ENCODE measurements at places on chromosomes 2 and 18.

DNA sequence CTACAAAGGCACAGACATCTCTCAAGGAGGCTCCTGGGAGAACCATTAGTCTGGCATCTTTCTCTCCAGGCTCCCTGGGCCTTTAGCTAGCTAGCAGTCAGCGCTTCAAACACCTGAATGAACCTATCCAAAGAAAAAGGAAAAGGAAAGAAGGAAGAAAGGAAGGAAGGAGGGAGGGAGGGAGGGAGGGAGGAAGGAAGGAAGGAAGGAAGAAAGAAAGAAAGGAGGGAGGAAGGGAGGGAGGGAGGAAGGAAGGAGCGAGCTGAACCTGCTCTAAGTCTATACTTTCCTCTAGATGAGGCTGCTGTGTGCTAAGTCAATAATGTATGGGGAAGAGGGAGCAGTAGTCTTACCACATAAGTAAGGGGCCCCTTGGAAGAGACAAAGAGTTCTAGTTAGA, 5.1 kb upstream of the BCL11A start:
- DNase-seq, result no peak

- no peak for DNase-seq
Measured at GRCh38 chr2:69046221-69046662, 33.3 kb downstream of the ANTXR1 start.

- DNase-seq, result no peak
Measured at GRCh38 chr18:59712311-59712710, 15.1 kb upstream of the CCBE1 start.

DNA sequence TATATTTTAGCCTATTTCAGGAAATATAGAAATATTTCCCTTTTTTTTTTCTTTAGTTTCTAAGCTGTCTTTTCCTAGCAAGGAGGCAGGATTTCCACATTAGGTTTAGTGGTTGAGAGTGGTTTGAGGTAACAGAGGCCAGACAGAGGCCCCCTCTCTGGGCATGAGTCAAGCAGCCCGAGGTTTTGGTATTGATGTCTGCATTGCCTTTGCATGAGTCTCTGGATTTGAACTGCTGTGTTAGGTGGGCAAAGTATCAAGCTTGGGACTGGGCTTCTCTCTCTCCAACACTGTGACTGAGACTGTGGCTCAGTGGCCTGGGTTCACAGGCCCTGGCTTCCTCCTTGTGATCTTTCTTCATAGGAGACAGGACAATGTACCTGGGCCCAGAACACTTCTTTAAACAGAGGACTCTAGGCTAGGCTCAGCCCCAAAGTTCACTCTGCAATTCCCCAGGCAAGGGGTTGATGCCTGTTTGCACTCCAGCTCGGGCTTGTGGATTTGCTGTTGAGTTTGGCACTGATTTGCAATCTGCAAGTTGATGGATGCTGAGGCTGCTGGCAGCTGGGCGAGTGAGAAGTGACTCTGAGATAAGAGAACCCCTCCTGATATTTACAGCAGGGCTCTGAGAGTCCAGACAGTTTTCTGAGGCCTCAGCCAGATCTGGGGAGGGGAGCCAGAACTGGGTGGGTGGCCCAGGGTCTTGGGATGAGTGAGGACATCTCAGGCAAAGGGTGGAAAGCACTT, 271.2 kb downstream of the EN1 start:
- no peak for DNase-seq

DNA sequence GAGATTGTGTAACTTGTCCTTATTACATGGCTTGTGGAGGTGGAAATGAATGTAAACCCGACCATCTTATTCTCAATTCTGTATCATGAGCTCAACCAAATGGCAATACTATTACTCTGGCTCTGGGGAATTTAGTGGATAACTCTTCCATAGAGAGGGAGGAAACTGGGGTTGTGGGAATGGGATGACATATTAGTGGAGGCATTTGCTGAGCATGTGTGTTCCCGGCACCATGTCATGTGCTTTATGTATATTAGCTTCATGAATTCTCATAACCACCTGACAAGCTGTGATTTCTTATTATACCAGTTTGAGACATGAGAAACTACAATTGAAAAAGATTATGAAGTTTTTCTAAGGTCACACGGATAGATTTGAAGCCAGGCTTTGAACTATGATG, 112.8 kb upstream of the TMEFF2 start:
- no peak for DNase-seq

GRCh38 chr2:72112401-72112800, 35.3 kb downstream of the CYP26B1 start:
- no peak for DNase-seq

DNA sequence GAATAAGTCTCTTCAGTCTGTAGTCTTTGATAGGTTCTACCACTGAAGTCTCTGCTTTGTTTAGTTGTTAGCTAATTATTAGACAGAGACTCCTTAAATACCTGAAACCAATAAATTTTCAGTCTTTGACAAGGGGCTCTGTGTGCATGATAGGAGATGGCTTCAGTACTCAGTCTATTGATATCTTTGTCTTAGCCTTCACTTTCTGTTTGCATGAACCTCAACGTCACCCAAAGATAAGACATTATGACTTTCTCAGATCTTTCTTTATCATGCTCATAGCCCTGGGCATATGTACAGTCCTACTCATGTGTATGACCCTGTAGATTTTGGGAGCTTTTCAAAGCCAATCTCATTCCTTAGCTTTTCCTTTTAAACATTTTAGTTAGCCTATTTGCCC, 183.5 kb upstream of the GCFC2 start:
- no peak for DNase-seq

DNA sequence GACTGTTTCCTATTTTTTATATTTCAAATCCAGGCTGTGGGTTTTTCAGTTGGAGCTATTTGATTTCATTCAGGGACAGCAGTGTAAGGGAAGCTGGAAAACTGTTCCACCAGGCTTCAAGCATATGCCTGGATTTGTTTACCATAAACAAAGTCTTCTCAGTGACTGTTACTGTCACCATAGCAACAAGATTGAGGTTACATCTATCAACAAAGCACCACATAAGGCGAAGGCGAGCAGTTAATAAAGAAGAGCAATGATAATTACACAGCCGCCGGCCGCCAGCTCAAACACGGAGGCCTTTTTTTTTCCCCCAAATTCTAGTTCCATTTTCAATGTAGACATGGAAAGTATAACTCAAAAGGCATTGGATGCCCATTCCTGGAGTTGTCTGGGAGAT, 553.7 kb upstream of the SYT4 start:
- DNase-seq, result no peak
